ENCODE measurements at places on chromosomes 2 and 18. TPM values are rescaled to one million over a fixed set of nuclear protein-coding genes. Genes with fewer than 3 reads are reported as not detected.

Gene IL1R1
- 10.9 TPM for total RNA-seq

Gene AKAIN1
- not detected for total RNA-seq

Gene KIF5C
- total RNA-seq, result under 0.01 TPM

Gene ADGRF3
- total RNA-seq, result 0.14 TPM

Gene POU3F3
- not detected for total RNA-seq

Gene BOLL
- not detected for total RNA-seq

Gene MAP2
- 24.5 TPM for total RNA-seq

Gene IHH
- total RNA-seq, result 0.13 TPM

Gene CD8B2
- not detected for total RNA-seq

Gene SP140
- total RNA-seq, result not detected

Gene SERPINB13
- total RNA-seq, result 0.13 TPM

Gene STK36
- total RNA-seq, result 23.5 TPM

Gene TCF7L1
- total RNA-seq, result 12.1 TPM

Gene SANBR
- total RNA-seq, result 29.8 TPM

Gene IL1A
- 1.2 TPM for total RNA-seq

Gene WNT10A
- 0.07 TPM for total RNA-seq

Gene FAM237A
- not detected for total RNA-seq

Gene ADRA2B
- total RNA-seq, result not detected

Gene MEP1B
- total RNA-seq, result not detected

Gene CFAP53
- total RNA-seq, result 0.07 TPM

Gene ZRANB3
- 9.5 TPM for total RNA-seq

Gene ASPRV1
- total RNA-seq, result 0.14 TPM

Gene GLB1L
- 5.0 TPM for total RNA-seq

Gene RMC1
- 28.2 TPM for total RNA-seq

Gene KCTD1
- total RNA-seq, result 18.2 TPM

Gene OR6B2
- not detected for total RNA-seq

Gene PNKD
- total RNA-seq, result 14.2 TPM

Gene RBM44
- 2.0 TPM for total RNA-seq
